ENCODE measurements at places on chromosomes 12 and 14. TPM values are rescaled to one million over a fixed set of nuclear protein-coding genes. Genes with fewer than 3 reads are reported as not detected.

The NTS gene
- 0.16 TPM for total RNA-seq

The CACNB3 gene
- 28.8 TPM for total RNA-seq

The LYZ gene
- 13.0 TPM for total RNA-seq

The VWF gene
- total RNA-seq, result 53.7 TPM

The LRRC9 gene
- total RNA-seq, result 0.12 TPM

The TAS2R20 gene
- total RNA-seq, result 0.96 TPM

The CCDC184 gene
- 0.20 TPM for total RNA-seq

The HVCN1 gene
- 1.3 TPM for total RNA-seq

The RFX4 gene
- not detected for total RNA-seq

The SOAT2 gene
- total RNA-seq, result not detected

The CLEC4C gene
- total RNA-seq, result not detected

The HOXC6 gene
- total RNA-seq, result 1.6 TPM

The ZNF26 gene
- total RNA-seq, result 4.7 TPM

The SLC39A2 gene
- total RNA-seq, result 15.7 TPM

The LALBA gene
- not detected for total RNA-seq

The TPH2 gene
- not detected for total RNA-seq

The CD163L1 gene
- 0.60 TPM for total RNA-seq

The DDN gene
- 0.28 TPM for total RNA-seq

The PRB2 gene
- total RNA-seq, result not detected

The RAB15 gene
- total RNA-seq, result 1.8 TPM

The RNASE1 gene
- 8.6 TPM for total RNA-seq

The HOXC10 gene
- 0.64 TPM for total RNA-seq

The KSR2 gene
- total RNA-seq, result 0.28 TPM

The DEPDC4 gene
- total RNA-seq, result 0.68 TPM

The INHBE gene
- total RNA-seq, result not detected

The KRT74 gene
- total RNA-seq, result 0.12 TPM

The AICDA gene
- total RNA-seq, result not detected

The CD9 gene
- total RNA-seq, result 597 TPM

The CLBA1 gene
- total RNA-seq, result 8.2 TPM

The PZP gene
- total RNA-seq, result not detected

The GPATCH2L gene
- total RNA-seq, result 17.5 TPM

The TM9SF1 gene
- total RNA-seq, result 30.3 TPM

The LRRC10 gene
- total RNA-seq, result not detected

The KRT75 gene
- 0.84 TPM for total RNA-seq

The TOMM20L gene
- not detected for total RNA-seq

The TSPAN8 gene
- 0.60 TPM for total RNA-seq

The TRPV4 gene
- 7.3 TPM for total RNA-seq

The DDX23 gene
- 37.3 TPM for total RNA-seq

The SPSB2 gene
- total RNA-seq, result 6.4 TPM

The MUCL1 gene
- total RNA-seq, result not detected

The FNTB gene
- total RNA-seq, result 22.6 TPM

The NPAS3 gene
- total RNA-seq, result 0.08 TPM

The PMCH gene
- not detected for total RNA-seq

The NR4A1 gene
- 2.0 TPM for total RNA-seq

The KCNC2 gene
- not detected for total RNA-seq

The SLC2A14 gene
- not detected for total RNA-seq

The USP44 gene
- total RNA-seq, result not detected

The TAS2R7 gene
- total RNA-seq, result not detected

The TSPAN11 gene
- 0.72 TPM for total RNA-seq

The P2RX2 gene
- not detected for total RNA-seq

The R3HDM2 gene
- 30.2 TPM for total RNA-seq

The FSCB gene
- total RNA-seq, result not detected

The GLIPR1L1 gene
- total RNA-seq, result not detected

The C2CD5 gene
- 19.1 TPM for total RNA-seq

The IFNG gene
- total RNA-seq, result not detected

The SLC6A15 gene
- 19.4 TPM for total RNA-seq

The TMPRSS12 gene
- total RNA-seq, result not detected
